Right ventricle myocardium superior (tissue), 1 donor: ENCODE measurements at places on chromosomes 7 and 10.

GRCh38 chr10:75887992-75888680, 456.7 kb downstream of the LRMDA start:
- DNase-seq, result no peak

GRCh38 chr10:1137499-1138163, 81.4 kb downstream of the WDR37 start:
- DNase-seq, result no peak

DNA sequence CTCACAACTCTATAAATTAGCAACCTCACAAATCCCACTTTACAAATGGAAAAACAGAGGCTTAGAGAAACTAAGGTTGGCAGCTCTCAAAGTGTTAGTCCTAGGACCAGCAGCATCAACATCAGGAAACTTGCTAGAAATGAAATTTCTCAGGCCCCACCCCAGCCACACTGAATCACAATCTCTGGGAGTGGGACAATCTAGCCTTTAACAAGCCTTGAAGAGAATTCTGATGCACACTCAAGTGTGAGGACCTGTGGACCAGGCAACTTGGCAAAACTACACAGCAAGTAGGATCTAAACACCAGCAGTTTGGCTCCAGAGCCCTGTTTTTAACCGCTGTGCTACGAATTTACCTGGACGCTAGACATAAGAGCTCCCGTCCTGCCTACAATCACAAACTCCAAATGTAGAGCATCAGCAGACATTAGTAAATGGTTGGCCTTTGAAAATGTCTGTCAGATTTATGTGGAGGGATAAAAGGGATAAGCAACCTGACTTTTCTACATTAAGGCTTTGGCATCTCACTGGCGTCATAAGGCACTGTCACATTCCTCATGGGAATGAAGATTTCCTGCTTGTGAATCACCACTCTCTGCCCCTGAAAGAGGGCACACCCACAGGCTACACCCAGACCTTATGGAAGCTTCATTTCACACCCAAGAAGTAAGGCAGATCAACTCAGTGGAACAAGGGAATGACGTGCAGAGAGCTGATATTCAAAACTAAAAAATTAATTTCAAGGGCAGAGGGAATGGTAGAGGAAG, 34.5 kb downstream of the PPP1R3C start:
- DNase-seq, result no peak

- DNase-seq, result no peak
Measured at GRCh38 chr7:134669388-134669787, 22.7 kb downstream of the BPGM start.

GRCh38 chr7:42059275-42059674, 177.7 kb downstream of the GLI3 start:
- DNase-seq, result no peak

DNA sequence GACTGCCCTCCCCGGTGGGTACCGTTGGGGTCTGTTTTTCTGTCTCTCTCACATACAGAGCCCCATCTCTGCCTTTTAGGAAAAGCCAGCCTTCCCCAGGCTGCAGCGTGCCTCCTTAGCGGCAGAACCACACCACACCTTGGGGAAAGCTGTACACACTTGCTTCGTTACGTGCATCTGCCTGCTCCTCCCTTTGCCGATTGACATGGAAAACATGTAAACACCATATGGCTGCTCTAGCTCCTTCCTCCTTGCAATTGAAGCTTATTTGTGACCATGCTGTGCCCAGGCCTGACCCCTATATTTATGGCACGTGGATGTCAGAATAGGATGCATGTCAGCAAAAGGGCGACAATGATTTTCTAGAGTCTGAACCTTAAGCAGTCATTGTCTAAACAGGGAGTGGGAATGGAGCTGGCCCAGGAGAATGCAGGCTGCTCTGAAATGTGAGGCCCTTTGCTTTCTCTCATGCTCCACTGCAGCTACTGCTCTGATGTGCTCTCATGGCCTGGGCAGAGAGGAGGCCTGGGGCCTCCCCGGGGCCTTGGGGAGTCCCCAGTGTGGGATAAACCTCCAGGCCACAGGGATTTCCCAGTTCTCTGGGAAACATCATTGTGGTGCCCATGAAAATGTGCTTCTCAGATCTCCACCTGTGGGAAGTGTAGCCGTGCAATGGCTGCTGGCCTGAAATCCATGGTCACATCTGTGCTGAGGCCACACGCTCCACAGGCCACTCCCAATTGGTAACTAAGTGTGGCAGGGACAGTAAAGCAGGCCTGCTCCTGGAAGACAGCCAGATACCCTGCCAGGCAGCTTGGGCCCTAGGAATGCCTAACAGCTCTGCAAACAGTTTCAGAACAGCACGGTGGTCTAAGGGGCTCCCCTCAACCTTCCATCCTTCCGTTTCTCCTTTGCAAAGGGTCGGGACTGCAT, 18.6 kb downstream of the PDE6C start:
- DNase-seq, result no peak

DNA sequence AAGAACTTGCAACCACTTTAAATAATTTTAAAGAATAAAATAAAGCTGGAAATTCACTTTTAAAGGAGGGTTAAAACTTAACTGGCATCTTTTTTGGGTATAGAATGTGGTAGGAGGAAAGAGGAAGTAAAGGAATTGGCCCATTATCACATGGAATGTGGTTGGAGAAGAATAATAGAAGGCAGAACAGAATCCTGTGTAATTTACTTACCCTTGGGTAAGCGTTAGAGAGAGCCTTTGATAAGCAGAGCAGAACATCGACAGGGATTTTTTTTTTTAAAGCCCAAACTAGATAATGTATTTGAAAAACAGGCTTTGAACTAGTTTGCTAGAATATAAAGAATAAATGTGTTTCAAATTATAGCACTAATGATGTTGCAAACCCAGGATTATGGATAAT, 199.8 kb upstream of the KIAA1217 start:
- no peak for DNase-seq

GRCh38 chr10:95572131-95572820, 11.1 kb upstream of the SORBS1 start:
- DNase-seq, result no peak

- no peak for DNase-seq
Measured at GRCh38 chr10:17098012-17098411, 31.6 kb downstream of the CUBN start.

DNA sequence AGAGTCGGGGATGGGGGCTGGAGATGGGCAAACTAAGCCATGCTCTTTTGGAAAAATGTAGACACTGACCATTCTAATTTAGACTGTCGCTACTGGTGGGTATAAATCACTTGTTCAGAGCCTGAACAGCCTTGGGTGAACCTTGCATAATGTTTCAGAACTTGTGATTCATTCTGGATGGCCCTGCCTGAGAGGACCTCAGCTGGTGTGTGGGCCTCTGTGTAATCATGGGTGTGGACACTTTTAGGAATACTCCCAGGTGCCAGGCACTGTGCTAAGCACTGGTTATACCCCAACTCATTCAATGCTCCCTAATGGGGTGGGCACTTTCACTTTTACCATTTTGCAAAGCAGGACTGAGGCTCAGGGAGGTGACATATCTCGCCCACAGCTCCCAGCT, 26.8 kb upstream of the TM9SF3 start:
- no peak for DNase-seq

GRCh38 chr7:71851776-71852498, 560.2 kb downstream of the CALN1 start:
- no peak for DNase-seq

- DNase-seq, result no peak
Measured at GRCh38 chr10:8060010-8060703, 5.7 kb downstream of the GATA3 start.

DNA sequence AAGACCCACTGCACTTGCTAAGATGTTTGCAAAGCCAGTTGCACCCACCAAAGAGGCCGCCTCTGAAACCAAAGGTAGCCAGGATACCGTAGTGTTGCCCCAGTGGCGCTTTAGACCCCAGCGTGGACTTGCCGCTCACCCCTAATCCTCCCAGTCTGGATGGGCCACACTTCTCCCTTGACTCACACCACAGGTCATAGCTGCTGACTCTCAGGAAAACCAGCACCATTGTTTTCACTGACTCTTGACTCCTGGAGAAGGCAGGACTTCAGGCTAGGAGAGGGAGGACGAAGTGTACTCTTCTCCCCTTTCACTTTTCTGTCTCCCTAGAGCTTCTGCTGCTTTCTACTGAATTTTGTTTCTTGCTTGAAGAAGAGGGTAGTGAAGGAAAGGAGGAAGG, 22.3 kb downstream of the RAB19 start:
- DNase-seq, result no peak

DNA sequence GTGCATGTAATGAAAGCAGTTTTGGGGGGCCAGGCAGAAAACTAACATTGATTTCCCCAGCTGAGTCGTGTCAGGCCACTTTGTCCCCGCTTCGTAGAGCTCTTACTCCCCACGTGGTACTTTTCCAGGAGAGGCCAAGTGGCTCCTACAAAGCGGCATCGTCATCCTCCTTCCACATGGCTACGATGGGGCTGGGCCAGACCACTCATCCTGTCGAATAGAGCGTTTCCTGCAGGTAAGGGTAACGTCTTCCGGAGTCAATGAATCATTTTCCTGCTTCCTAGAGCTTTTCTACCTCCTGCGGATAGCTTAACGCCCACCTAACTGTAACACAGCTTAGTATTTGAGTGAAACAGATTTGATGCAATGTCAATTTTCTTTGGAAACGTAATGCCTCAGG, 21.7 kb upstream of the SEC61A2 start:
- DNase-seq, result no peak

- no peak for DNase-seq
Measured at GRCh38 chr10:49596836-49597235, 13.3 kb upstream of the SLC18A3 start.

DNA sequence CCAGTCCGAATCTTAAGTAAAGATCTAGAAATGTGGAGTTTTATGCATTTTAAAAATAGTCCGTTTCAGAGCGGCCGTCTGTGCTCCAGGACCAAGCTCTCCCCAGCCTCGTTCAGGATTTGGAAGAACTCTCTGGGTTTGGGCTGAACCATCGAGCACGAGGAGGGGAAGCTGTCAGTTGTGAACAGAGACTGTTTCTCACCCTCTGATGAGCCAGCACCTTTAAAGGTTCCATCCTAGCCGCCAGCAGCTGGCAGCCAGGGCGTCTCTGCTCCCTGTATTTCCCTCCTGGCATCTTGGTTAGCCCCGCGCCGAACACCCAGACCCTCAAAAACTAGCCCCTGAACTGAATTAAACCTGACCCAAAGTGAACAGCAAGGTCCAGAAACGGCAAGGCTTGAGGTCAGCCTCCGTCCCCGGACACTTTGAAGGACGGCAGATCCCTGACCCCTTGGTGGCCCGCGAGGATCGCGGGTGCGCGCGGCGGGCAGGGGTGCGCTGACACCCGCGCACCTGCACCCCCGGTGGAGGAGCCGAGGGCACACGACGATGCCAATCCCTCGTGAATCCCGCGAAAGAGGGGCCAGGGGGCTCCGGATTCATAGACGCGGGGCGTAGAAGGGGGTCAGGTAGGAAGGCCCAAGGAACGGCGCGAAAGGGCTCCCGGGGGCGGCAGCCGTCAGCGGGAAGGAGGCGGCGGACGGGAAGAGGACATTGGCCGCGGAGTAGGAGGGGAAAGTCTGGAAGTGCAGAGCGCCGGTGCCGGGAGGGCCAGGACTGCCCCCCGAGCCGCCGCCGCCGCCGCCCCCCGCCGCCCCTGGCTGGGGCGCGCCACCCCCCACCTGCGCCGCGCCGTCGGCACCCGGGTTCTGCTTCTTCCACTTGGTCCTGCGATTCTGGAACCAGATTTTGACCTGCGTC, 2.7 kb downstream of the NKX1-2 start:
- no peak for DNase-seq
